ENCODE measurements at places on chromosomes 12 and 14.

- peak; percentile 63 for DNase-seq
These were observed 18.8 kb upstream of the FLVCR2 start for GRCh38 chr14:75559451-75560222.

DNA sequence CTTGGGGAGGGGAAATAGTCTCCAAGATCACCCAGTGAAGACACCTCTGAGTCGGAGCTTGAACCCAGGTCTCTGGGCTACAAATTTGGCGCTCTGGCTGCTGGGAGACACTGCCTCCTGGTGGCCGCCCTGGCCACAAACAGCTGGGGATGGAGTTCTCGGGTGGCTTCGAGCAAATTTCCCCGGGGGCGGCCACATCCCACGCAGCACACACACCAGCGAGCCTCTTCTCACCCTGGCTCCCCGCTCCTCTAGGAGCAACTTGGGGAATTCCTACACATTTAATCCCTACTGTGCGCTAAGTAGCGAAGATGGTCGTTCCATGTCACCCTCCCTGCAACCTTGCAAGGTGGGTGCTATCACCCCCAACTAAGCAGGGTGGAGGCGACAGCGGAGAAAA lies 66.2 kb upstream of the BEGAIN start:
- peak; percentile 32 for DNase-seq

DNA sequence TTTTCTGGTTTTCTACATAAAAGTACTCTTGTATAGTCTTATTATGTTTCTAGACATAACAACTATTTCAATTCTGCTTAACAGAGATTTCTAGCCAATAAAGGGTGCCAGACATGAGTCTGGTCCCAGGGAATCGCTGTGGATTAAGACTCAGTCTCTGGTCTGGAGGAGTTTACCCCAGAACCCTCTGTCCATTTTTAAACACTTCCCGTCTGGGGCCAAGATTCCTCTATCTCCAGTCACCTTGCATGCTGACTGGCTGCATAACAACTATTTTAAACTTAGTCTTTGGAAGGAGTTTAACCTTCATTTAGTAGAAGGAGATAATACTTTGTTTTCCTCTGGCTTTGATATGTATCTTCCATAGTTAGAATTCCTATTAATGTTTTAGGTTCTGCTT lies 163.1 kb upstream of the IFNG-AS1 start:
- DNase-seq: no peak

DNA sequence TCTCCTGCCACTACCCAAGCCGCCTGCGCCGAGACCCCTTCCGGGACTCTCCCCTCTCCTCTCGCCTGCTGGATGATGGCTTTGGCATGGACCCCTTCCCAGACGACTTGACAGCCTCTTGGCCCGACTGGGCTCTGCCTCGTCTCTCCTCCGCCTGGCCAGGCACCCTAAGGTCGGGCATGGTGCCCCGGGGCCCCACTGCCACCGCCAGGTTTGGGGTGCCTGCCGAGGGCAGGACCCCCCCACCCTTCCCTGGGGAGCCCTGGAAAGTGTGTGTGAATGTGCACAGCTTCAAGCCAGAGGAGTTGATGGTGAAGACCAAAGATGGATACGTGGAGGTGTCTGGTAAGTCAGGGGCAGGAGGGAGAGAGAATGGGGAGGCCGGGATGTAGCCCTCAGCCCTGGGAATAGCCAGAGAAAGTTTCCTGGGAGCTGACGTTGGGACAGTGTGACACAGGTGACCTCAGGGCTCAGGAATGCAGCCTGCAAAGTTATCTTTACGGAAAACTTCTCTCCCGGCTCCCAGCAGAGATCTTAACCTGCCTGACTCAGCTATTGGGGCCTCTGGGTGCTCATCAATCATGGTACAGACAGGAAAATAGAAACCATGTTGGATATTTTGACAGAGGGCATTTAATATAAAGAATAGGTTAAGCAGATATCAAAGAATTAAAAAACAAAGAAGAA lies 747 bp downstream of the HSPB8 start:
- no peak for DNase-seq

DNA sequence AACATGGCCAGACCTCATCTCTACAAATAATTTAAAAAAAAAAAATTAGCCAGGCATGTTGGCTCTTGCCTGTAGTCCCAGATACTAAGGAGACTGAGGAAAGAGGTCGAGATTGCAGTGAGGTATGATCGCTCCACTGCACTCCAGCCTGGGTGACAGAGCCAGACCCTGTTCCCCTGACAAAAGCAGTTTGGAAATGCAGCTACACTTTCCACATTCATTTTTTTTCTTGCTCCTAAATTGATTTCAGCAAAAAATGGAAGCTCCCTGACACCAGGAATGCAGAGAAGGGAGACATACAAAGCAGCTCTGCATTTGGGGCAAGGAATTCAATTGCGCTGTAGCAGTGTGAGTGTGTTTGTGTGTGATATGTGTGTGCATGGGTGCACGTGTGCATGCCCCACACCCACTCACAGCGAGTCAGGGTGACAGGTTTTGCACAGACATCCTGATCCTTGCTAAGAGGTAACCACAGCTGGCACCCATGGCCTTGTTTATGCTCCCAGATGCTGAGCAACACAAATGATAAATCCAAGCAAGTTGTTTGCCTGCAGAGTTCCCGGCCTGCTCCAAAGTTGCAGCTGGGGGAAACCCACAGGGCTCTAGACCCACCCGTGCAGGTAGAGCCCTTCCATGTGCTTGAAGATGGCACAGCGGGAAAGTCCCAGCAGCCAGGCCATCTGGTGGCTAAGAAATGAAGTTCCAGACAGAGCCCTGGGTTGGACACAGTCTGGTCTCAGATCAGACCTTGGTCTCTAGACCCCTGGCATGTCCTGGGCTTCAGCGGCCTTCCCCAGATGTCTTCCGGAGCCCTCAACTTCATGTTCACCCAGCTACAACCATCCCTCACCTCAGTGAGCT lies 25.9 kb upstream of the BDKRB2 start:
- DNase-seq: no peak

DNA sequence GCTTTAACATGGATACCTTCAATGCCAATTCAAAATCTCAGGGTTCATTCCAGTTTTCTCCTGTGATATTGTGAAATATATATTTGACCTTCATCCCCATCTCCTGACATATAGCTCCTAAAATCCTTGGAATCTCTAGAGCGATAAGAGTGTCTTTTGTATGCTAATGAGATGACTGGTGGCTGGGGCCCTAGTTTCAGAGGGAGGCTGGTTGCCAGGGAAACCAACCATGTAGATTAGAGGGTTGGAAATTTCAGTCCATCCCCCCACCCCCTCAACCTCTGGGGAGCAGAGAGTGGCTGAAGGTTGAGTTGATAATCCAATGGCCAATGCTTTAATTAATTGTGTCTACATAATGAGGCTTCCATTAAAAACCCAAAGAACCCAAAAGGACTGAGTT lies 59.4 kb downstream of the SDR9C7 start:
- no peak for DNase-seq

GRCh38 chr12:131872154-131873051 lies 22.0 kb upstream of the ULK1 start:
- DNase-seq: no peak

- no peak for DNase-seq
These were observed 120.3 kb downstream of the VRK1 start for GRCh38 chr14:96917442-96917963.

GRCh38 chr12:12611512-12612306 lies at the start of gene CREBL2:
Gene CREBL2 (plus strand): TSS chr12:12611876. CDS start chr12:12612173, 297 bp downstream.
- DNase-seq: peak; percentile 76

GRCh38 chr12:110304061-110304551 lies 23.1 kb downstream of the ATP2A2 start:
- no peak for DNase-seq

DNA sequence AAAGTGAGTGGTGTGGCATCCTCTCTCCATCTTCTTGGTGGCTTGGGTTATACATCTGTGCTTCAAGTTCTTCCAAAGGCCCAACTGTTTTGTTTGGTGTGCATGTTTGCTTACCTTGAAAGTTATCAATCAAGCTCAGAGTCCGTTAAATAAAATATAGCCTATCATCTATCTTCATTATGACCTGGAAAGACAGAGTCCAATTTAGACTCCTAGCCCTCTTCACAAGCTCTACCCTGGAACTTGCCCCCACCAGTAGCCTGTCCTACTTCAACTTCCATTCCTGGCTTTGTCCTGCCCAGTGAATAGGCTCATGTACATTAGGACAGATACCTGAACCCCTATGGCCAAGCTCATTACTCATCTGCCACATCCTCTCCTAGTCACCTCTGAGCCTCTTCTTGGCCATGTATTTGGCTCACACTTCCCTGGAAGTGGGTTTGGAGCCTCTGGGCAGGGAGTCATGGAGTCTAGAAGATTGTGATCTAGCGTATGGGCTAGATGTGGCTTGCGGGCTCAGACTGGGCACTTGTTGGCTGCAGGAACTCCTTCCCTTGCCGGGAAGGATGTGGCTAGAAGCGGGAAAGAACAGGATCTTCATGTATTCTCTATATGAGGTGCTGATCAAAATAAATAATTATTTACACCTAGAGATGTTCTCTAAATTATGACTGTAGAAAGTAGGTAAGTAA lies 6.4 kb upstream of the SSTR1 start:
- no peak for DNase-seq

DNA sequence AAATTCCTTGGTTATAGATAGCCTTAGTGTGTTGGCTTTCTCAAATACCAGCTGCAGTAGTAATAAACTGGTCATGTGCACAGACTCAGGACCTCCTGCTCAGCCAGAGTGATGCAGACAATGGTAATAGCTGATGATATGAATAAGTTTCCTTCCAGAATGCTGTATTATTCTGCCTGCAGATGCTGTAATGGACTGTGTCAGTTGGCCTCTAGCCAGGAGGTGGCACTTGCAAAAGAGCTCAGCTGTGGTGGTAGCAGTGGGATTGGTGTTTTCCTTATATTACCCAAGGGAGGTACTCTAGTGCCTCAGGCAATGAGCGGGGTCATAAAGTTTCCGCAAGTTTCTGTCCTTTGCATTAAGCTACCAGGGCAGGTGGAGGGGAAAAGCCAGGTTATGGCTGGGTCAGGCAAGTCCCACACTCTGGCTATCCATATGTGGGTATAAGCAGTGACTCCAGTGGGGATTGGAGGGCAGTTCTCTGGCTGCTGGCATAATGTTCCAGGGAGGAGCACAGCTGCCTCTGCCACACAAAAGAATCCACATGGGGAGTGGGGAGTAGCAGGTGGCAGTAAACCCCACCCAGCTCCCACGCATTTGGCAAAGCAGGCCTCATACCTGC lies 14.0 kb upstream of the MUCL1 start:
- no peak for DNase-seq

- no peak for DNase-seq
These were observed 311.3 kb upstream of the DDHD1 start for GRCh38 chr14:53464376-53464775.

DNA sequence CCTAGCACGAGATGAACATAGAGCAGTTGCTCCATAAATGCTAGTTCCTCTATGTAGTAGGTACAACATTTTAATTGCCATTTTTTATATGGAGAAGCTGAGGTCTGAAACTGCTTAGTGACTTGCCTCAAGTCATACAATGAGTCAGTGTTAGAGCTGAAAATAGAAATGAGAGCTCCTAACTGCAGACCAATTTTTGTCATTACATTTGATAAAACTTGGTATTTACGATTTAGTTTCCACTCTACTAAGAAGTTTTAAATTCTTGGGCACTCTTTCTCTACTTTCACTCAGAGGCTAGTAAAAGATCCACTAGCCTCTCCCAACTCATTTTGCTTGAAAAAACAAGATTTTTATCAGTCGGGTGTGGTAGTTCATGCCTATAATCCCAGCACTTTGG lies 8.1 kb upstream of the TMED10 start:
- no peak for DNase-seq

DNA sequence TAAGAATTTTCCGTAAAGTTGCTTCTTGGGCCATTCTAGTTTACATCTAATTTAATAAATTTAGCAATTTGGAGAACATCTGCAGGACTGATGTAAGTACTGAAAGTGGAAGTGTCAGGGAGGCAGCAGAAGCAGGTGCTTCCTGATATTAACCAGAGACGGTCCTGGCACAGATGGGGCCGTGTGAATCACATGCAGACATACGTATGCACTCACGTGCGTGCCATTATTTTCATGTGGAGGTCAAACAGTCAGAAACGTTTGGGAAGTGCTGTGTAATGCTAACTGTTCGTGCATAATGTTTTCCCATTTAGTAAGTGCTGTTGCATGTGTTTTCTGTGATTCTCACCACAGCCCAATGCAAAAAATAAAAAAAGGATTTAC lies 87.8 kb upstream of the DYNC1H1 start:
- peak; percentile 52 for DNase-seq

GRCh38 chr12:3791256-3791874 lies 38.5 kb upstream of the CRACR2A start:
- no peak for DNase-seq

DNA sequence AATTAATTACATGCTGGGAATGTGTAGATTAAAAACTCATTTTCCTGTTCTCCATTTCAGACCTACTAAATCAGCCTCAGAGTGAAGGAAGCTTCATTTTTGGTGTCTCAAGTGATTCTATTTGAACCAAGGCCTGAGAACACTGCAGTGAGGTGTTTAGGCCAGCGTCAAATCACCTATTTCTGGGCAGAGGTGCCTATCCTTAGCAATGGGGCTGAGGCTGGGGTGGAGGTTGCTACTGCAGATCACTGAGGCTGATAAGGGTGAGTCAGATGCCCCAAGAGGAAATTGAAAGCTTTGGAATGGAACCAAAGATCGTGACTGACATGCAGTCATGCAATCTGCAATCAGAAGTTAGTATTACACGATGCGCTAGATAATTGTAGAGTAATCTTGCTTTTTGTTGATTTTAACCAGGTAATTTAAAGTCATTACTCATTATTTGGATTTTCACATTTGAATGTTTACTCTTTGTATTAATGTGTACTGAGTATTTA lies 4.4 kb downstream of the TXNRD1 start:
- DNase-seq: peak; percentile 43

DNA sequence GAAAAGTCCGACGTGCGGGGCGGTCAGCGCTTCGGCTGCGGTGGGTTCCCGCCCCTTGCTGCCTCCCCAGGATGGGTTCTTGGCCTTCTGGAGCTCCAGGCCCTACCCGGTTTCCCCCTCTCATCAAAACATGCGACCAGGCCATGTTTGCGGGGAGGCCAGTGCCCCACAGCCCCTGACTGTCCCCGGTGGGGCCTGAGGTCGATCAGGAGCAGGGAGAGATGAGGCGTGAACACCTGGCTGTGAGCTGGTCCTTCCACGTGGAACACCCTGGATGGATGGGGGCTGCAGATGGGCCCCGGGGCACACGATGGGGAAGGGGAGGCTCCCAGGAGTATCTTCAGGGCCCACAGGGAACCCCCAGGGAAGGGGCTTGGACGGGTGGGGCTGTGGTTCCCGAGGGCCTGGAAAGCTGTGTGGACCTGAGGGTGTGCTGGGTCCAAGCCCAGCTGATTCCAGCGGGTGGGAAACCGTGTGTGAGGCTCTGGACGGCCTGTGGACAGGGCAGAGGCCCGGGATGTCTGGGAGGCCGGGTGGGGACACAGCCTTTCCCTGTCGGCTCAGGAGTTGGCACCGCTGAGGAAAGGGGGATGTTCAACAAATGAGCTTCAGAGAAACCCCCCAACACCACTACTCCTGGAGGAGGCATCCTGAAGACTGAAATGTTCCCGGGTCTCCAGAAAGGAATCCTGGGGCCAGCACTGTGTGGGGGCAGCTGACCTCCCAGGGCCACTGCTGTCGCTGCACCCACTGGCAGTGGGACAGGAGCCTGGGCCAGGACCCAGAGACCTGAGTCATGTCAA lies 187.0 kb upstream of the C14orf180 start:
- no peak for DNase-seq

- no peak for DNase-seq
These were observed 1080.7 kb downstream of the TRHDE start for GRCh38 chr12:73352826-73353225.
